Pulmonary artery endothelial cell (primary cell): ENCODE measurements at places on chromosomes 6 and 20.
A peak's percentile ranks its signal among the peaks of the same experiment; 100 is the strongest.

GRCh38 chr20:61054411-61054810 lies 197.7 kb upstream of the CDH4 start:
- DNase-seq = no peak

- DNase-seq = no peak
These were observed 269.9 kb downstream of the PTPRK start for GRCh38 chr6:128250370-128251070.

GRCh38 chr6:14596410-14596809 lies 478.8 kb downstream of the CD83 start:
- no peak for DNase-seq

DNA sequence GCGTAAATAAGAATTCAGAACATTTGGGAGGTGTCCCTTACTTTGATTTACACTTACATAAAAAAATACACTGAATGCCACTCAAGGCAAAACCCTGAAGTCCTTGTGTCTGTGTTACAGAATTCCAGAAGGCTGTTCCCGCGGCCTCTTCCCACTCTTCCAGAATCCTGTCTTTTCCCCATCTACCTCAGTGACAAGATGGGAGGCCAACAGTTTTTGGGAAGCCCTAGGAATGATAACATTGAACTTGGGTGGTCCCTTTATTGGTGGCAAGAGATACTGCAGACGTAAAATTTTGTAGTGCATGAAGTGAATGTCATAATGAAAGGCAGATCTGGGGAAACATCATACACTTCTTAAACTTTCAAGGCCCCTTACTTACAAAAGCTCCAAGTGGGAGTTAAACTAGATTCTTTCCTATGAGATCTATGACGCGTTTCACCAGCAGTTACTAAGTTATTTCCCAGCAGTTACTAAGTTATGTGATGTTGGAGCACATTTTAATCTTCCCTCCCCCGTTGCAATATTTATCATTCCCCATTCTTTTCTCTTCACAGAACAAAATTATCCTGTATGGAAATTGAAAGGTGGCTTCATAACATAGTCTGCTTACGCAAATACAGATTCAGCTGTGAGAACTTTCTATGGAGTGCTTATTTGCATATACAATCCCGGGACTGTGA lies 79.5 kb downstream of the BCAS1 start:
- no peak for DNase-seq

DNA sequence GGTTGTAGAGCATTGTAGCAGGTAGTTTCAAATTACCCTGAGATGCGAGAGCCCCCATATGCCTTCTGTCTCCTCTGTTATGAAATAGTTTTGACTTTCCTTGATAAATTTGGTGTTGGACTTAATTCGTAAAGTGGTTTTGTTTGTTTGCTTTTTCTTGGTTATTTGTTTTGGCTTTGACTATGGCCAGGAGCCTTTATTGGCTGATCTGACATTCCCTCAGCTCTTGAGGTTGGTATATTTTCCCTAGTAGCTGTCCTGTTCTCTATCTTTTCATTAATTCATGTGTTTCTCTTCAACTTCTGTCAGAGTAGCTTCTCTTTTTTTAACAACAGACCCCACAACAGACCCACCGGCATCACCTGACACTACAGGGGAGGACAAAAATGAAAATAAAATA lies 457.4 kb upstream of the MANEA start:
- no peak for DNase-seq

DNA sequence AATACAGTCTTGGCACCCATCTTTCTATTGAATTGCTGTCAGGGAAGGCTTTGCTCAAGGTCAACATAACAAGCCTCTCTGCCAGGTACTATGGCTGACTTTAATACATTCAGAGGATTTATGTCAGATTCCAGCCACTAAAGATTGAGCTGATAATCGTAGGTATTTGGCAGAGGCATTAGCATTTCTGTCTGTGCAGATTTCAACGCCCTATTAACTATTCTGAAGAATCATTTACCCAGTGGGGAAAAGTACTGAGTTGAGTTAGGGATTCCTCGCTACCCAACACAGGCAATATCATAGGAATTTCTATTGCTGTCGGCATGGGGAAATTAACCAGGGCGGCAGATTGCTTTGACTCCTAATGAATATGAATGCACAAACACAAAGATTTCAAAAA lies 233.7 kb upstream of the SPTLC3 start:
- DNase-seq = no peak

DNA sequence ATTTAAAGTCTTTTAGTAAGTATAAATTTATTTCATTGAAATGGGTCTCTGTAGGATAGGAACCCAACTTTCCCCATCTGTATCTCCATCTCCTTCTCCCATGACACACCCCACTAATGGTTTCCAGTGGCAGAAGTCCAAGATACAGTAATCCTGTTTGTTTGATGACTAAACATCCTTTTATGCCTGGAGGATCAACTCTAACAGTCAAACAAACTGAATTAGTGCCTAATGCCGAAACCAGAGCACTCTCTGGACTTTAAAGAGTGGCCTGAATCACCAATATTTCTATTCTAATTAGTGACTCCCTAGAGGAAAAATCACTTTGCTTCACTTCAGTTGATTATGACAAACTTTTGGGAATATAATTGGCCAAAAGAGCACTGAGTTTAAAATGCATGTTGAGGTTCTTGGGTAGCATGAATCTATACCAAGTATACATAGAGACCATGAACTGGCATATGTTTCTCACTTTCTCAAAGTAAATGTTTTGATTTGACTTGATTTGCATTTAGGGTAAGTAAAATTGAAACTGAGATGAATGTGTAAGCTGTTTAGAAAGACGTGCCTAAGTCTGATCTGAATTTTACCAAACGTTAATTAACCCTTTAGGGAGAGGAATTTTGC lies 776.4 kb upstream of the NRSN1 start:
- peak; percentile 10 for DNase-seq

- DNase-seq = no peak
These were observed 25.5 kb upstream of the ARG1 start for GRCh38 chr6:131547488-131547887.

DNA sequence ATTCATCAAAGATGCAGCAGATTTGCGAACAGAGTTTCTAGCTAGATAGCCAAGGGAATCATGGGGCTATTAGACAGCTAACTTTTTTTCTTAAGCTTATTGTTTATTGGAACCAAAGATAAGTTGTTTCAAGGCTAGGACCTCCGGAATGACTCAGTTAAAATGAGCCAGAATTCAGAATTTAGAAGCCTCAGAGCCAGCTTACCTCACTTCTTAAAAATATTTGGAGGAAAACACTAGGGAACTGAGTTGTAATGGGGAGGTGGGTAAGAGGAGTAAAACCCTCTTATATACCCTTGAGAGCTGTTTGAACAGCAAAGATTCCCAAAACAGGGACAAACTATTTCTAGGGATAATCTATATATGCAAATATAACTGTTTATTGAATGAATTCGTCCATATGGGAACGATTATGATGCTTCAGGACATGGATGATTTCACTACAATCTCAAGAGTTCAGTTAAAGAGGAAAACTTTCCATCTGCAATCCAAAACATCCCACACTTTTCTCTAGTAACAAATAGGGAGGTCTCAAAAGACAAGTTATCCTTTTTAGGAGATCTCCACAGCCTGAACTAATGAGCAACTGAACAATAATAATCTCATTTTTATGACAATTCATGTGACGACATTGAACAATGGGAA lies 12.6 kb upstream of the CARMIL1 start:
- DNase-seq = no peak

GRCh38 chr6:111087871-111088667 lies 766 bp downstream of the SLC16A10 start:
- no peak for DNase-seq

- no peak for DNase-seq
These were observed 437.6 kb upstream of the PLCB4 start for GRCh38 chr20:8631271-8631670.

GRCh38 chr6:32969685-32970412 lies 1.5 kb downstream of the BRD2 start:
- DNase-seq = no peak

DNA sequence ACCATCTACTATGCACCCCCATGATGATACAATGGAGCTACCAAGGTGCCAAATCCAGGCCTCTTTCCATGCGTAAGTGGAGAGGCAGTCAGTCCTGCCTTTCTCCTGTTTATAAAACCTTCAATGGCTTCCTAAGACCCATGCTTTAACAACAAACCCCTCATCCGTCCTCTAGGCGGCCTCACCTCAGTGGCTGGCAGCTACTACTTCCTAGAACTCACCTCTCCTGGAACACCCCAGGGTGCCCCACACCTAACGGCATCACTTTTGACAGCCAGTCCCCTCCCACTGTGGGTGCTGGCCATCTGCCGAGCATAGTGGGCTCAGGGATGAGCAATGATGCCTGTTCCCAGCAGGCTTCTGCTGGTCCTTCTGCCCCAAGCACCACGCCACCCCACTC lies 80.0 kb upstream of the TAB2 start:
- DNase-seq = no peak

- no peak for DNase-seq
These were observed 70.3 kb downstream of the UNC5CL start for GRCh38 chr6:40968620-40969164.

- no peak for DNase-seq
These were observed 5.3 kb upstream of the AP5S1 start for GRCh38 chr20:3814928-3815495.

DNA sequence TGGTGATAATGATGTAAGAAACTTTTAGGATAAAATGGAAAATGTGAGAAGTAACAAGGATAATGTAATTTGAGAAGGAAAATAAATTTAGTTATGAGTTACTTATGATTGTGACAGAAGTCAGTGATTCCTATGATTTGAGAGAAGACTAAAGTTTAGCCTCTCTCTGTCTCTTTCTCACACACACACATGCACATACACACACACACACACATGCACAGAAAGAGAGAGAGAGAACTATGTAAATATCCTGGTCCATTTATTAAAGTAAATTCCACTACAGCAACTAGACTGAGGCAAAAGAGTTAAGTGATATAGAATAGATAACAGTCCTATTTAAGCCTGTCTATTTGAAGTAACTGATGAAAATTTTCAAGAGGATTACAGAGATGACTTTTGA lies 375.2 kb downstream of the CD109 start:
- no peak for DNase-seq

DNA sequence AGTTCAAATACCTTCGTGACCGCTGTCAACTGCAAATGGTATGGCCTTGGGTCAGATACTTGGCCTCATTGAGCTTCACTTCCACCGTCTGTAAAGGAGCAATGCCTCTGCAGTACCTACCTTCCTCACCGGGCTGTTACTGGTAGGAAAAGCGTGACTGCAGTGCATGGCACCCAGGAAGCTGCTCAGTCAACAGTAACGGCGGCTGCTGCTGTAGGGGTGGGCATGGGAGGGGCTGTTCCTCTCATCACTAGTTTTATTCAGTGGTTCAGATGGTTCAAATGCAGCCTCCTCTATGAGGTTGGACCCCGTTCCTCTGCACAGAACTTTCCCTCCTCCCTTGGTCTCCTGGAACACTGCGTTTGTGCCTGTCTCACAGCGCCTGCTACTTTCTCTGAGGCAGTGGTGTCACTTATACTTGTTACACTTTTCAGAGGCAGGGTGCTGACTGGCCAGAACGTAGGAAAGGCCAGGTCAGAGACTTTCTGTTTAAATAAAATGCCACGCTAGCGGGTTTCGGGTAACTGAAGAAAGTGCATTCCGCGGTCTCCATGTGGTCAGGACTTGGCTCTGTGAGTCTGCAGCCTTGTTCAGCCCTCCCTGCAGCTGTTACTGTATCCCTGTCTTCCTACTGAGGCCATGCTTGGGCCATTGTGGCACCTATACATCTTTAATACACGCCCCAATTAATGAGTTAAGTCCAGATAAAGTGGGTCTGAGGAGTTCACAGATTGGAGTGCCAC lies 279.6 kb downstream of the NRN1 start:
- no peak for DNase-seq

GRCh38 chr20:26214991-26215390 lies 518.3 kb upstream of the ZNF337 start:
- no peak for DNase-seq

- DNase-seq = no peak
These were observed 1332.6 kb downstream of the EPHA7 start for GRCh38 chr6:92086750-92087149.

- DNase-seq = no peak
These were observed 36.9 kb upstream of the EPB41L1 start for GRCh38 chr20:36117638-36118037.

DNA sequence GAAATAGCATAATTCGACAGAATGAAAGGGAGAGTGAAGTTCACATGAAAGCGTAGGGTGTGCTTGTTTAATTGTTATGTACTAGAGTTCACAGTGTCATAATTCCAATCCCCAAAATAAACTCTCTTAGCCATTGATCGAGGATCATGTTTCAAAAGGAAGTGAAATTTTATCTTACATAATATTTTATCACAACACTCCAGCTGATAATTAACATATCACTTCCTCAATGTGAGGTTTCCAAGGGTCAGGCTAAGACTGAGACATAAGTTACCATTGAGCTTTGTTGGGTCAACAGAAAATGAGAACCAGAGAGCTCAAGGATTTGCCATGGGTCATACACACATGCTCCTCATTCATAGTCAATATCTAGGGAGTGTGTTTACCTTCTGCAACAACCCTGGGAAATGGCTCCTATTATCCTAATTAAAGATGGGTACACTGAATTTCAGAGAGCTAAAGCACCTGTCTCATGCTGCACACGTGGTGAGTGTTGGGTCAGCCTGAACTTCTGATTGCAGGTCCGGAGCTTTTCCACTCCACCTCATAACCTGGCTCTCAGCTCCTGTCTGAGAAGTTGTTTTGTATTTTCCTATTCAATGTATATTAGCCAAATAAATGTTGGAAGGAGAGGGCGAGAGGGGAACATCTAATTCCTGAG lies 3.0 kb downstream of the GSTA2 start:
- no peak for DNase-seq

- no peak for DNase-seq
These were observed 35.9 kb downstream of the SULF2 start for GRCh38 chr20:47749339-47749738.

DNA sequence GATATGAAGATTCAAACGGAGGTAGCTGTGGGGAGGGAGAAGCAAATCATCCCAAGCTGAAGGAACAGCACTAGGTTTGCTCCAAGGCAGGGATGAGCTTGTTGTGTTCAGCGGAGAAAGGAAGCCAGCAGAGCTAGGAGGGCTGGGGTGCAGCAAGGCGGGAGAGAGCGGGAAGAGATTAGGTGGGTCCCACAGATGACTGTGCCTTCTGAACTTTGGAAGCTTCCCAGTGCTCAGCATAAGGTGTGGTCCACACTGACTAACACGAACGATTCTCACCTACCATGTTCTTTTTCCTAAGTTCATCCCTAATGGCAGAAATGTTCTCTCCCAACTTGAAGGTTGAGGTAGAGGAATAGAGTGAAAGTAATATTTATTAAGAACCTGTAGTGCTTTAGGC lies 1.2 kb downstream of the RAE1 start:
- no peak for DNase-seq

GRCh38 chr20:45987108-45987780 lies 15.2 kb upstream of the ZNF335 start:
- no peak for DNase-seq
